Activated T-cell treated with anti-CD3 and anti-CD28 coated beads, Interleukin-2, amount 50 U/mL, for 1 hour (primary cell): ENCODE measurements at places on chromosomes 2 and 18.

DNA sequence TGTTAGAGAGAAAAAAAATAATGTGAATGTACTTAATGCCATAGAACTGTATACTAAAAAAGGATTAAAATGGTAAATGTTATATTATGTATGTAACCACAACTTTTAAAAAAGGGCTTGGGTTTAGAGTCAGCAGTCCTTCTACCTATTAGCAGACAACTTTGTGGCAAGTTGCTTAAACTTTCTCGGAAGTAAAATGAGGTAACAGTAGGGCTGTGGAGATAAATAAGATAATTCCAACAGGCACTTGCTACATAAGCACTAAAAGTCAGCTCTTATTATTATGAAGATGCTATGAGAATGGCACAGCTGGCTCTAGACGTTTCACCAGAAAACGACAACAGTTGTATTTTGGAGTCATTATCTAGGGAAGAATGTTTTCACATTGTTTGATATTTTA lies 31.3 kb downstream of the AAK1 start:
- DNase-seq, result no peak

- DNase-seq, result no peak
Measured at GRCh38 chr2:210496512-210496911, 20.0 kb upstream of the LANCL1 start.

DNA sequence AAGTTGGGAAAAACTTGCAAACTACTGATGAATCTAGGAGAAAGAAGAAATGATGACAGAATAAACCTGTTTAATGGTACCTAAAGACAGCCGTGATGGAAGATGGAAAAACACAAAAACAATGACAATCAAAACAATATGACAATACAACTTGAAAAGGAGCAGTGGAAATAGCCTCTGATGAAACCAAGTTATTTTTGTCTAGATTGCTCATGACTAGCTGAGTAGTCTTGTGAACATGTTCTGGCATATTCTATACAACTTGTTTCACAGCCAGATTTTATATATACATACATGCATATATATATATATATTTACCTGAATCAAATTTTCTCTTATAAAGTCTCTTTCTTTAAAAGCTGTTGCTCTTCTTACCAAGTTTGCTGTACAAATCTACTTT lies 439.1 kb downstream of the TGIF1 start:
- no peak for DNase-seq

- DNase-seq, result no peak
Measured at GRCh38 chr2:219462349-219462748, 27.7 kb downstream of the SPEG start.

DNA sequence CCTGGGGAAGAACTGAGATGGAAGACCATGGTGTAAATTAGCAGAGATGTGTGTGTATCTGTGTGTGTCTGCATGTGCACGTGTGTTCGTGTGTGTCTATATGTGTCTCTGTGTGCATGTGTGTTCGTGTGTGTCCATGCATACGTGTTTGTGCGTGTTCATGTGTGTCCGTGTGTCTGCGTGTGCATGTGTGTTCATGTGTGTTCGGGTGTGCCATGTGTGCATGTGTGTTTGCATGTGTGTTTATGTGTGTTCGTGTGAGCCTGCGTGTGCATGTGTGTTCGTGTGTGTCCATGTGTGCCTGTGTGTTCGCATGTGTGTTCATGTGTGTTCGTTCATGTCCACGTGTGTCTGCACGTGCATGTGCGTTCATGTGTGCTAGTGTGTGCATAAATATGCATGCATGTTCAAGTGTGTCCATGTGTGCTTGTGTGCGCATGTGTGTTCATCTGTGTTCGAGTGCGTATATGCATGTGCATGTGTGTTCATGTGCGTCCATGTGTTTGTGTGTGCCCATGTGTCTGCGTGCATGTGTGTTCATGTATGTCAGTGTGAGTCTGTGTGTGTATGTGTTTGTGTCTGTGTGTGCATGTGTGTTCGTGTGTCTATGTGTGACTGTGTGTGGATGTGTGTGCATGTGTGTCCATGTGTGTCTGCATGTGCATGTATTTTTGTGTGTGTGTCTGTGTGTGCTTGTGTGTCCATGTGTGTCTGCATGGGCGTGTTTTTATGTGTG lies 3.1 kb downstream of the NEU2 start:
- no peak for DNase-seq

- DNase-seq, result no peak
Measured at GRCh38 chr2:8061219-8061618, 620.6 kb upstream of the ID2 start.

DNA sequence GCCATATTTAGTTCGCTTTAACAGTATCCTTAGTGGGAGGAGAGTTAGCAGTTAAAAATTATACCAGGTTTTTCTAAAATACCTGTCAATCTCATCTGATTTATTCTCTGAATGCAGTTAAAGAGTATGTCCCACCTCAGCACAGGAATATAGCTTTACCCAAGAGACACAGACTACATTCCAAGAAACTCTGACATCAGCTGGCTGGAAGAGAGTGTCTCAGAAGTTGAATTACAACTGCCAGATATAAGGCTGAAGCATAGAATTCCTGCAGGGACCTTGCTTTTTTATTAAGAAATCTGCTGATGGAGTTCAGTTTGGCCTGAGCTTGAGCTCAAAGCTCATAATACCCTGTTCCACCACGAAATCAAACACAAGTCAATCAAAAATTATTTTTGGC lies 25.4 kb upstream of the CNTNAP5 start:
- DNase-seq, result no peak

GRCh38 chr2:25294573-25295462 lies 46.9 kb downstream of the DNMT3A start:
- peak; percentile 71 for DNase-seq

GRCh38 chr2:111111101-111111755 lies 9.5 kb upstream of the BCL2L11 start:
- DNase-seq, result no peak

- no peak for DNase-seq
Measured at GRCh38 chr18:61551586-61551985, 218.4 kb downstream of the CDH20 start.

GRCh38 chr2:71612581-71613402 lies 159.4 kb downstream of the DYSF start:
- no peak for DNase-seq

DNA sequence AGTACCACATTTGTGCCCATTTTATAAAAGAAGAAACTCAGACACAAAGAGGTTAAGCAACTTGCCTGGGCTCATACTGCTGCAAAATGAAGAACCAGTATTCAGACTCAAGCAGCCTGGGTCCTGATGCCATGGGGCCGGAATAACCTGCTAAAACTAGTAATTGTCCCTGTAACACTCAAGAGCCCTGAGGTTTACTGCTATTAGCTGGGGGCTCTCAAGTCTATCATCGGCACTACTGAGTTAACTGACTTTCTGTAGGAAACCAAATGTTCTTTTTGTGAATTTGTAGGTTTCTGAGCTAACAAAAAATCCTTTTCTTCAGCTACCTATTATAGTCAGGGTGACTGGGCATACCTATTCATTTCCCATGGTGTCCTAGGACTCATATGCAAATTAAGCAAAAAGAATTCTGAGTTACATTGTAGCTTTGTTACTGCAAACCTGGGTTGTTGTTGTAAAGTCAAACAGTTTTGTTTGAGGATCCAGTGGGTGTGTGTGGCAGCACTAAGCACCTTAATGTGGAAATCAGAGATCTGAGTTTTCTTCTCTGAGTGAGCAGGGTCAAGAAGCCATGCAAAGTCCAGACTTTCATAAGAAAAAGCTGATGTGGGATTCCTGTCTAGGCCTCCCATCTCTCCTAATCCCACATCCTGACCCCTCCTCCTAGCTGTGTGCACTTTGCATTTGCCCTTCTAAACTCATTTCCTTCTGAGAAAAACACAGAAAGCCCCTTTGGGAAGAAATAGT lies 72.4 kb upstream of the TNP1 start:
- no peak for DNase-seq

GRCh38 chr2:46270384-46270783 lies 26.8 kb upstream of the EPAS1 start:
- DNase-seq, result no peak

- DNase-seq, result no peak
Measured at GRCh38 chr2:45559436-45559835, 51.6 kb downstream of the SRBD1 start.

GRCh38 chr18:673769-674168 lies 16.3 kb downstream of the TYMS start:
- no peak for DNase-seq

GRCh38 chr2:223905996-223906395 lies 39.1 kb downstream of the WDFY1 start:
- no peak for DNase-seq

- DNase-seq, result peak; percentile 46
Measured at GRCh38 chr2:136255648-136256461, 137.9 kb upstream of the CXCR4 start.

DNA sequence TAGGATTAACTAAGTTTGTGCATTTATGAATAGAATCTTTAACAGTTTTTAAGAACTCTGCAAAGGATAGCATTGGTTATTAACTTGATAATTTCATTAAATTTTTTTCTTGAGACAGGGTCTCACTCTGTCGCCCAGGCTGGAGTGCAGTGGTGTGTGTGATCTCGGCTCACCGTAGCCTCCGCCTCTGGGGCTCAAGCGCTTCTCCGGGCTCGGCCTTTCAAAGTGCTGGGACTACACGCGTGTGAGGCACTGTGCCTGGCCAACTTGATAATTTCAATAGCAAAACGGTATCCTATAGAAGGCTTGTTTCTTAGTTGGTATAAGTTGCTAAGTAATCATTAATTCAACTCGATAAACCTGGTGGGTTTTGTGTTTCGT lies 38.0 kb downstream of the ADNP2 start:
- DNase-seq, result no peak

- DNase-seq, result peak; percentile 38
Measured at GRCh38 chr2:1546023-1546591, 132.8 kb downstream of the TPO start.

DNA sequence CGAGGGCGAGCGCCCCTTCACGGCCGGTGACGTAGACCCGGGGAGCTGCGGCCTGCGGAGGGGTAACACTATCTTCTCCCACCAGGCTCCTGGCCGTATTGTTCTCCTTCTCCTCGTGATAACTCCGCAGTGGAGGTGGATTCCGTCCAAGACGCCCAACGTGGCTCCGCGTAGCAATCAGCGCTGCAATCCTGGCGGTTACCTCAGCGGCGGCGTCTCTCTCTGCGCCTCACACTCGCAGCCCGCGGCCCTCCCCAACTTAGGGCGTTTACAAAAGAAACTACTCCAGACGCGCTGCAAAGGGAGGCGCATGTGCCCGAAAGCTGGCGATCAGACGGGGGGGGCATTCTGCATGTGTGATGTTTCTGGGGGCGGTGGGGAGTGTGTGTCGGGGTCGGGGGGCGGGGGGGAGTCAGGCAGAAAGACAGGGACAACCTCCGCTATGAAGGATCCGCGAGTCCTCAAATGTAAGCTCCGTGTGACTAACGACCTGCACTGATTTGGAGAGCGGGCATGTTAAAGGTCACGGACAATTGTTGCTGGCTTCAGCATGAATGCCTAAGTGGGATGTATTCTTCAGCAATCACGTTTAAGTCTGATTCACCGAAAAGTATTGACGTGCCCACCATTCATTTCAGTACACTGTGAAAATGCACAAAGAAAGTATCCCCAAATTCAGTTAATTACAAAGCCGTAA lies 1.3 kb upstream of the ZNF516 start:
- DNase-seq, result peak; percentile 50

DNA sequence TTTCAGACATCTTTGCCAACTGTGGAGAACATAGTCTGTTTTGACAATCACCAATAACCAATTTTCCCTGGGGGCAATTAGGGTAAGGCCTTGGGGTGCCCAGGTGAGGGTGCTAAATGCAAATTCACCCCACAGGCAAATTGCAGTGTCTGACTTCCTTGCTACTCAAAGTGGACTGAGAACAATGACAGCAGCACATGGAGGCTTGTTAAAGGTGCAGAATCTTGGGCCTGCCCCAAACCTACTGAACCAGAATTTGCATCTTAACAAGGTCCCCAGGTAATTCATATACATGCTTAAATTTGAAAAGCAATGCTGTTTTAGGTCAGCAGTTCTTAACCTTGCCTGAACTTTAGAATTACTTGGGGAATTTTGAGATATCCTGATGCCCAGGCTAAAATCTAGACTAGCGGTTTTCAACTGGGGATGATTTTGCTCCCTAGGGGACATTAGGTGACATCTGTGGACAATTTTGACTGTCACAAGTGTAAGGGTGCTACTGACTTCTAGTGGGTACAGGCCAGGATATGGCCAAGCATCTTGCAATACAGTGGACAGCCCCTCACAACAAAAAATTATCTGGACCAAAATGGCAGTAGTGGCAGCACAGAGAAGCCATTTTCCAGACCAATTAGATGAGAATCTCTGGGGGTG lies 80.2 kb upstream of the GCFC2 start:
- no peak for DNase-seq

- DNase-seq, result no peak
Measured at GRCh38 chr2:62152000-62152399, 43.9 kb upstream of the B3GNT2 start.

DNA sequence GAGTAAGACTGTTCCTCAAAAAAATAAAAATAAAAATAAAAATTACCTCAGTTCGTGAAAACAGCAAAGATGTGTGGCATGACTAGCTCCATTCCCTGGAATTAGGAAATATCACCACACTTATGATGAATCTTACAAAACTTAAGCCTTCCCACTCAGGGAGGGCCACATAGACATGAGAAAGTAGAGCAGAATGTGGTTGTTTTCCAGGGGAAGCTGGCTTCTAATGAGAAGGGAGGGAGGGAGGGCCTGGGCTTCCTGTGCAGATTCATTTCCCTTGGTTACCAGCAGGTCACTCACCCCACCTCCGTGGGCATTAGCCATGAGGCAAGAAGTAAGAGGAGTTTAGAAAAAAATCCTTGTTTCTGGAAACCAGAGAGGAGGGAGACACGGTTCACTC lies 95.9 kb upstream of the RMDN2 start:
- DNase-seq, result no peak

- peak; percentile 63 for DNase-seq
Measured at GRCh38 chr18:10490401-10491165, 35.2 kb upstream of the NAPG start.

GRCh38 chr2:164933671-164934189 lies 21.6 kb downstream of the SLC38A11 start:
- no peak for DNase-seq

- DNase-seq, result no peak
Measured at GRCh38 chr18:14100503-14101286, 31.5 kb downstream of the ZNF519 start.

DNA sequence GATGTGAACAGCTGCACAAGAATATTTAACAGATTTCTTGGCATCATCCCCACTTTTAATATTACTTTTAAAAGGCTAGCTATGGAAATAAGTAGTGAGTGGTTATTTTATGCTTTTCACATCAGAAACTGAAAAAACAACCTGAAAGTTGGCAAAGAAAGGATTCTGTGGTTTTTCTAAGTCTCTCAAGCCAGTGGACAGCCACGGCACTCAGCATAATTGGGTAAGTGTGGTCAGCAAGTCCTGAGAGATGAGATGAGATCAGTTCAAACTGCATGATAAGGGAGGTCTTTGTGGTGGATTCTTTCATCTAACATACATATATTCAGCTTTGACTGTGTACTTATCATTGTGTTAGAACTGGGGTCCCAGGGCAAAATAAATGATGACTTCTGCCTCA lies 105.2 kb downstream of the LYPD6B start:
- no peak for DNase-seq

- DNase-seq, result no peak
Measured at GRCh38 chr2:191012346-191012745, 1.6 kb downstream of the STAT1 start.
